Amniotic epithelial cell (primary cell): ENCODE measurements at places on chromosomes 6 and 20.

- no peak for DNase-seq
Measured at GRCh38 chr6:149223120-149223903, 94.2 kb upstream of the TAB2 start.

DNA sequence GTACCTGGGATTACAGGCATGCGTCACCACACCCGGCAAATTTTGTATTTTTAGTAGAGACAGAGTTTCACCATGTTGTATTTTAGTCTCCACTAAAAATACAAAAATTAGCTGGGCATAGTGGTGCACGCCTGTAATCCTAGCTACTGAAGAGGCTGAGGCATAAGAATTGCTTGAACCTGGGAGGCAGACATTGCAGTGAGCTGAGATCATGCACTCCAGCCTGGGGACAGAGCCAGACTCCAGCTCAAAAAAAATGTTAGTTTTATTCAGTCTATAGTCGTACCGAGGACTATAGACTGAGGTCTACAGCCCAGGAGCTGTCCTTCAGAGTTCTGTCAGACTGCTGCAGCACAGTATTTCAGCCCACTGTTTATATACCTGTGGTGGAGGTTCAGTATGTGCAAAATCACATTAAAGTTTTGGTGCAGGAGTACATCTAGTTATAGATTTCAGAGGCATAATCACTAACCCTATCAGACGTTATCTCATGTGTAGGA, 3.6 kb upstream of the CASP8AP2 start:
- DNase-seq = peak; percentile 33

DNA sequence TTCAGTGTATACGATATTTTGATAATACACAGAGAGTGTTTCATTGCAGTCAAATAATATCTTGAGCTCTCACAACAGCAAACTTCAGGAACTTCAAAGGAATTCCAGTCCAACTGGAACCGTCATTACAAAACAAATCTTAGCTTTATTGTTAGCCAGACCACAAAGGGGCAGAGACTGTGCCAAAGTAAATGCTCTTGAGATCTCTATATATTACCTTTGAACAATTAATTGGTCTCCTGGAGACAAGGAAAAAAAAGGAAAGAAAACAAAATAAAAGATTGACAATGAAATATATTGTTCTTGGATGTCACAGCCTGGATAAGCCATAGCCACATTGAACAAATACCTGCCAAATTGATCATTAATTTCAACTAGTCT, 70.0 kb downstream of the FOXC1 start:
- DNase-seq = no peak

- no peak for DNase-seq
Measured at GRCh38 chr6:143058987-143059386, 1.7 kb upstream of the AIG1 start.

GRCh38 chr6:142446168-142446567, 144.4 kb downstream of the ADGRG6 start:
- no peak for DNase-seq

GRCh38 chr6:82251942-82252341, 4.4 kb upstream of the IBTK start:
- peak; percentile 51 for DNase-seq

DNA sequence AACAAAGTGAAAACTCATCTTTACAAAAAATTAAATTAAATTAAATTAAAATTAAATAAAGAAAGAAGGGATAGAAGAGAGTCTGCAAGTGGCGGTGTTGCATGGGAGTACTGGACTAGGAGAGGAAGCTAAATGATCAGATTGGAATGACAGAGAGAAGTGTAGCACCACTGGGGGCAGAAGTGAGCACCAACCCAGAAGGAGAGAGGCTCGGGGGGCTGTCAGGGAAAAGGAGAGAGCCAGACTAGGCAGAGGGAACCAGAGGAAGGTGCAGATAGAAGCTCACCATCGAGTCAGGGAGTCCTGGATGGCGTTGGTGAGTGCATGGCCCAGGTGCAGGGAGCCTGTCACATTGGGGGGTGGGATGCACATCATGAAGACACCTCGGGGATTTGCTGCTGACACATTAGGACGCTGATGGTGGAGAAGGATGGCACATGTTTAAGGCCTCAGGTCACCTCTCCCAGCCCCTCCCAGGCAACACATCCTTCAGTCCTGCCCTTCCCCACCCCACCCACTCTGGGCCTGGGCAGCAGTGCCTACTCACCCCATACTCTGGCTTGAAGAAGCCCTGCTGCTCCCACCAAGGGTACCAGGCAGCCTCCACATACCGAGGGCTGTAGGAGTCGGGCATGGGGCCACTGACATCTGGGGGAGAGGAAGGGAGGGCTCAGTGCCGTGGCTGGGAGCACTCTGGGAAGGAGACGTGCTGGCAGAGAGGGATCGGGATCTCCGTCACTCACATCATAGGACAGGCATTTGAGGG, 4.0 kb downstream of the VARS1 start:
- no peak for DNase-seq

DNA sequence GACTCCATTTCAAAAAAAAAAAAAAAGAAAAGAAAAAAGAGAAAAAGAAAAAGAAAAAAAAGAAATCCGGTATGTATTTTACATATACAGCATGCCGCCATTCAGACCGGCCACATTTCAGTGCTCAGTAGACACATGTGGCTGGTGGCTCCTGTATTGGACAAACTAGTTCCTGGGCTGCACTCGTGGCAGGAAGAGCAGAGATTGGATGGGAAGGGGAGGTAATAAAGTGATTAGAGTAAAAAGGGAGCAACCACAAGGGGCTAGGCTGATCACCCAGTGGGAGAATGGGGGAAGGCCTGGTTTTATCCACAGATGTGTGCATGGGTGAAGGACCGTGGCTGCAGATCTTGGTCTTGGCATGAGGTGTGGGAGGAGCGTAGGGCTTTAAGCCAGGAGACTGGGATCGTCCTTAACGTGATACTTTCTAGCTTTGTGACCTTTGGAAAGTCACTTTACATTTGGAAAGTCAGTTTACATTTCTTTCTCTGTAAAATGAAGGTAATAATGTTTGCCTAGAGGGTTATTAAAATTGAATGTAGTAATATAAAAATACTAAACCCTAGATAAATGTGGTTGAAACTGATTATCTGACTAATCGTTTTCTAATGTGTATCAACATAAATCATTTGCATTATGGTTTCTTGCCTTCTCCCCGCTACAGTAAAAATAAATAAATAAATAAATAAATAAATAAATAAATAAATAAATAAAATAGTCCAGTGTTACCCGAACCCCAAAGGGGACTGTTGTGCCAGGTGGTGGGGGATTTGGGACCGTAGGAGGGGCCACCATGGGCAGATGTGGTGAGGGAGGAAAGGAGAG, 869 bp upstream of the TRIM15 start:
- no peak for DNase-seq

- no peak for DNase-seq
Measured at GRCh38 chr6:33590531-33591198, 10.6 kb upstream of the BAK1 start.

DNA sequence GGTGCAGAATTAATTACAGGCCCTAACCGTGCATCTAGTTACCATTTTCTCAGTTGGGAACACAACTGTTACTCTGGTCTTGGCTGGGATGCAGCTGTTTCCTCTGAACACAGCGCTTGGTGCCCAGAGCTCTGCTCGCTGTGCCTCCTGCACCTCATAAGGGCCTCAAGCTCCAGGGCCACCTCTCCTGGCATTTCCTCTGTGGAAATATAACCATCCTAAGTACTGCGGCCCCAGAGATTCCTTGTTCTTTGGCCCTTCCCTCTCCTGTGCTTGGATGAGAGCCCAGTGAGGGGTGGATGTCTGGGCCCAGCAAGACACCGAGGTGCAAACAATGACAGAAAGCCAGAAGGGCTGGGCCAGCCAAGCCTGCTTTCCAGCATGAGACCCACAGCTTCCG, 169.9 kb upstream of the CST7 start:
- DNase-seq = no peak
